ENCODE measurements at places on chromosomes 1 and 21.

GRCh38 chr1:51086496-51087271 lies 15.3 kb upstream of the C1orf185 start:
- no peak for DNase-seq

GRCh38 chr1:159853417-159854115 lies 8.9 kb downstream of the VSIG8 start:
- no peak for DNase-seq

DNA sequence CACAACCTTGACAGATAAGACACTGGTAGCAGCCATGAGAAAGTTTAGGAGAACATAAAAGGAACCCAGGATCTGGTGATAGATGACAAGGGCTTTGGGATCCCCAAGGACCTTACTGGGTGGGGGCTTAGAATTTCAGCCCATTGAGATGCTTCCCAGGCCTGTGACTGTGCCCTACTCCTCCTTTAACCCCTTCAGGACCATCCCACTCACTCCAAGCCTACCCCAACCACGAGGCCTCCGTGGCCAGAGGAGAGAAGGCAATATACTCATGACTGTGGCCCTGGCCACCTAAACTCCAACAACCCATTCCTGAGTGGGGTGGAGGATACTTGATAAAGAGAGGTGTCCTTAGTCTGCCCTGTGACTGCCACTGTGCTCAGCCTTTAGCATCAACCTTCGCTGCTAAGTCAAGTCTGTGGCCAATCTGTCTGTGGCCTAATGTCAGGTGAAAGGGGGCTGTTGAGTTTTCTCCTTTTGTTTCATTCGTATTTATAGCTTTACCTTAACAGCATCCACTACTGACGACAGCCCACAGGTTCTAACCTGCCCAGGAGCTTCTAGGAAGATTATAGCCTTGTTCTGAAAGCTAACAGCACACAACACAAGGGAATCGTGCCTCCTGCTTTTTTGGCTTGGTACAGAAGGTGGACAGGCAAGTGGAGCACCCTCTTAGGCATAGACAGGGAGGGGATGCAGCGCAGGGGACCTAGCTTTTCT lies 16.9 kb upstream of the BCAR3 start:
- DNase-seq, result no peak

GRCh38 chr1:246365708-246366107 lies 141.4 kb downstream of the SMYD3 start:
- DNase-seq, result no peak

DNA sequence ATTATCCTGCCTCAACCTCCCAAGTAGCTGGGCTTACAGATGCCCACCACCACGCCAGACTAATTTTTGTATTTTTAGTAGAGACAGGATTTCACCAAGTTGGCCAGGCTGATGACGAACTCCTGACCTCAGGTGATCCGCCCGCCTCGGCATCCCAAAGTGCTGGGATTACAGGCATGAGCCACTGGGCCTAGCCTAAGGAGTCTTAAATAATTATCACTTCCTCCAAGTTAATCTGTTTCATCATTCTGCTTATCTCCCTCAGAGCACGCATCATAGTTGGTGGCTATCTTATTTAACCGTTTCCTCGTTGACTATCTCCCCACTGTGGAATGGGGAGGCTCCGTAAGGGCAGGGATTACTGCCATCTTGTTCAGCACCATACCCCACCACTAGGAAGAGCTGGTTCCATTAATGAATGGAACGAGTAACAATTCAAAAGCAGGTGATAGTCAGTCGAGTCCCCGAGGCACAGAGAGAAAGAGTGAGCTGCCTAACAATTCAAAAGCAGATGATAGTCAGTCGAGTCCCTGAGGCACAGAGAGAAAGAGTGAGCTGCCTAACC lies 52.7 kb downstream of the GLUL start:
- DNase-seq, result no peak

DNA sequence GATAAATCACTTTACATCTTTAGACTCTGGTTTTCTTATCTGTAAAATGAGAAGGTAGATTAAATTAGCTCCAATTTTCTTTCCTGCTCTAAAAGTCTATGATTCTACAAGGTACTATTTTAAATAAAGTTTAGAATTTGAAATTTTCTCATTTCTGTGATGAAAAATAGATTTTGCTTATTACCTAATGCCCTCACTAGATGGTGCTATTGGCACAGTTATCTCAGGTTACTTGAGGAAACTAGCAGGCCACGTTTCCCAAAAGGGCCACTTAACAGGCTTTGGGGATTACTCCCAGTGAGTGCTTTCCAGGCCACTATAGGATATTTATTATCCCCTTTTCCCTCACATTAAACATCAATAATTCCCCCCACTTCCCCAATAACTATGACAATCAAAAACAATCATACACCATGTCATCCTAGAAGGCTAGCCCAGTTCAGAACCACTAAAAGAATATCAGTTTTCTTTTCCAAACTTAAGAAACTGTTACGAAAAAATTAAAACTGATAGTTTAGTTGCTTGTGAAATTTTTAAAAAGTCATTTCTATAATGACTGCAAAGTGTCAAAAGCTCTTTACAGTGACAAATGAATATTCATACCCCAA lies 30.6 kb downstream of the OMA1 start:
- DNase-seq, result peak; percentile 17
